ENCODE measurements at places on chromosomes 13 and 19.

- DNase-seq = peak; percentile 61
Measured at GRCh38 chr19:45577111-45577905, 7.3 kb downstream of the OPA3 start.

GRCh38 chr13:113117335-113117872 lies 5.2 kb upstream of the F10 start:
- DNase-seq = no peak

- DNase-seq = no peak
Measured at GRCh38 chr19:9862938-9863337, 27.8 kb downstream of the PIN1 start.

DNA sequence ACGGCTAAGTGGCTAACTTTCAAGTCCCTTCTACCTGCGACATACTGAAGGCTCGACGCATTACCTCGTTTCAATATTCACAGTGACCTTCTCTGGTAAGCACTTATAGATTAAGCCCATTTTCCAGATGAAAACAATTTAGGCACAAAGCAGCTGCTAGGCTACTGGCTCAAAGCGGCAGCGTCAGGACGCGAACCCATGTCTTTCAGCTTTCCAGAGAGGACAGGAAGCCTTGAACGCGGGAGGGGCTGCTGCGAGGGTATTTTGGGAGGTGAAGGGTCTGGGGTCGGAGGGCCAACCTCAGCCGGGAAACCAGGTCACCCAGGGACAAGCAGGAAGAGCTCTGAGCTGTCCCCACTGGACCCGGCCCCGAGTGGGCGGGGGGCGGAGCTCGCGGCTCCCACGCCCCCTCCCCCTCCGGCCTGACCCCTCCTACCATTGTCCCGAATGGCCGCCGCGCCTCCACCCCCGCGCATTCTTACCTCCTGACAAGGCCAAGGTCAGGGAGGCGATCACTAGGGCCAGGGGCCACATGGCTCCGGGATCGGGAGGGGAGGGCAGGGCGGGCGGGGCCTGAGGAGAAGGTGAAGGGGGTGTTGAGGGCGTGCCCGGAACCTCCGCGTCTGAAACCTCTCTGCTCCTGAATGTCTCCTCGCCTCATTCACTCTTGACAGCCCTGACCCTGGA lies at the start of gene KLK13:
KLK13 (minus strand) TSS at position 559 of the 687 bp plus-strand sequence; CDS start at position 534, 25 bp downstream.
- no peak for DNase-seq

DNA sequence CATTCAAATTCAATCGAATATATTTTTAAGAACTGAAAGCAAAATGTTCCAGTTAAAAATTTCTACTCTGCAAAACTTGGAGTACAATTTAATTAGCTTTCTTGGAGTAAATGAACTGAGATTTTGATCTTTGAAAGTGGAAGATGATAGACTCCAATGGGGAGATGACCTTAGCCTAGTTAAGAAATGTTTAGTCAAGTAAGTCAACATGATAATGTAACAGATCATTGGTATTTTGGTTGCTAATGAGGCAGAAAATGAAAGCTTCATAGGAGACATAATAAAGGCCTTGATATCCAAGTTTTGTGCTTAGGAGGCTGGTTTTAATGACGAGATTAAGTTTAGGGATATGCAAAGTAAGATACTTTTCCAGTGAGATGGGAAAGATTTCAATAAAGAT lies 181.7 kb downstream of the ITGBL1 start:
- DNase-seq = no peak

- DNase-seq = no peak
Measured at GRCh38 chr19:58521651-58522050, 2.0 kb upstream of the ZBTB45 start.

DNA sequence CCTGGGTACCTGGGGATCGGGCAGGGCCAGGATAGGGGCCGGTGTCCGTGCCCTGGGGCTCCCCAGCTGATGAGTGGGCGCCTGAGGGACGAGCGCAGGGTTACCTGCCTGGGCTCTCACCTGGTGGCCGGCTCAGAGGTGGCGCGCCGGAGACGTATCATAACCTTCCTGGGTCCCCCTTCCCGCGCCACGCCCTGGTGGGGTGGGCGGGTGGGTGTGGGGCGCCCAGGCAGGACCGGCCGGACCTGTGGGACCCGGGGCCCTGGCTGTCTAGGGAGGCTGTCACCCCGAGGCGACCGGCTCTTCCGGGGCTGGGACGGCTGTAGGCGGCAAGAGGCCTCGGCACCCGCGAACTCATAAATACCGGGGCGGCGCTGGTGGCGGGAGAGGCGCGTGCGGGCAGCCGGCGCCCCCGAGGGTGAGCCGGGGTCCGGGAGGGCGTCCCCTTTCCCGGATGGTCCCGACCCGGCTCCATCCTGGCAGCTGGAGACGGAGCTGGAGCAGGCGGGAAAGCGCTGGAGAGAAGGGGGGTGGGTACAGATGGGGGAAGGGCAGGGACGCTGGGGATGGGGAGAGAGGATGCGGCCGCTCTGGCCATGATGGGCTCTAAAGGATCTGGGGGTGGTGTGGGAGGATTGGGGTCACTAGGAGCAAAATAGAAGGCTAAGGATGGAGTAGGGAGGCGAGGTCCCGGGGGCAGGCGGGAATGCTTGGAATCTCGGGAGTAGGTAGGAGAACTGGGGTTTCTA lies at the start of gene ACP7:
ACP7 (plus strand) TSS at position 386 of the 749 bp plus-strand sequence. CDS start 902 bp downstream, outside the sequence.
- no peak for DNase-seq

DNA sequence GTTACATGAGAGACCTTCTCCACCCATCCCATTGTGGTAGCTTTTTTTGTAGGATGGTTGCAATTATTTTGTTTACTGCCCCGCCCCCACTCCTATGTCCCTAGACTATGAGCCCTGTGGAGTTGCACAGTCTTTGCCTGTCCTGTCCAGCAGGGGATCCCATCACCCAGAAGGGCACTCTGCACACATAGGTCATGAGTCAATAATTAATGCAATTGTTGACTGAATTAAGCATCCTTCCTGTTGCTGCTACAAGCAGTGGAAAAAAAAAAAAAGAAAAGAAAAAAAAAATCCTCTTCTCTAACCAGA lies 14.2 kb downstream of the C19orf81 start:
- peak; percentile 77 for DNase-seq

GRCh38 chr19:16026756-16027155 lies 49.5 kb upstream of the TPM4 start:
- DNase-seq = no peak

DNA sequence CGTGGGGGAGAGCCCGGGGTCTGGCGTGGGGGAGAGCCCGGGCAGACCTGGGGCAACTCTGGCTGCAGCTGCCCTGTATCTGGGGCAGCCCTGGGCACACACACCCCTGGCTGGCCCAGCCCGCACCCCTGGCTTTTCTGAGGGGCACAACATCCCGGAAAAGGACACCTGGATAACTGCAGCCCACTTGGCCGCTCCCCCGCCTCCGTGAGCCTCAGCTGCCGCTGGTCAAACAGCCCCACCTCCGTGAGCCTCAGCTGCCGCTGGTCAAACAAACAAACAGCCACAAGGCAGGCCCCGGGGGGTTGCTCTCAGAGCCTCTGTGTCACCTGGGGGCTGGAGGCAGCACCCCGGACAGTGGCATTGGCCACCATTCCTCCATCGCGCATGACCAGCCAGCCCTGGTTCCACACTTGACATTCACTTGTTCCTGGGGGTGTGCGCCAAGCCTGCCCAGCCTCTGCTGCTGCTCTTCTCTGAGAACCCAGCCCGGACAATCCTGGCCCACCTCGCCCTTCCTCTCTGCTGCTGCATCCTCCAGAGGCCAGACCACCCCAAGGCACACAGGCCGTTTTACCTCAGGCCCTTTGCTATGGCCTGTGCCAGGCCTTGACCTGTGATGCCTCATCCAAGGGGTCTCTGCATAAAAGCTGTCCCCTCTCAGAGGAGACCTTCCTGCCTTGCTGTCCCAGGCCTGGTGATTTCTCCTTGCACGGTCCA lies 19.9 kb downstream of the CEBPG start:
- no peak for DNase-seq

DNA sequence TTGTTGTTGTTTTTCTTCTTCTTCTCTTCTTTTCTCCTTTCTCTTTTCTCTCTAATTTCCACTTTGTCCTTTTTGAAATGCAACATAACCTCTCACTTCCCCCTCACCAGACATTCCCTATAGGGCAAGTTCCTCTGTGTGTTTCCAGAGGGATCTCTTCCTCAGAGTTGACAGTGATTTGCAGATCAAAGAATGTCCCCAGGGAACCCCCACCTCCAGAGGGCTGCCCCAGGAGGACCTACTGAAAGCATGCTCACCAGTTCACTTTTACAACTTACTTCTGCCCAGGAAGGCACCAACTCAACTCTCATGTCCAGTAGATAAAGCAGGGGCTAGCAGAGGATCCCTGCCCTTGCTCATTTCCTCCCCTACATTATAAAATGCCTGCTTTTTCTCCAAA lies 1648.0 kb downstream of the PCDH9 start:
- no peak for DNase-seq

All from H54 (cell line).